ENCODE measurements at places on chromosomes 6 and 20. TPM values are rescaled to one million over a fixed set of nuclear protein-coding genes. Genes with fewer than 3 reads are reported as not detected.

- DNase-seq: peak; percentile 7
Observed at GRCh38 chr6:163554663-163555062, 140.1 kb downstream of the QKI start.

GRCh38 chr6:132190815-132191175 is 210.5 kb downstream of the MOXD1 start:
- DNase-seq: peak; percentile 19

FKBP1C gene
- 0.41 TPM for total RNA-seq

DNA sequence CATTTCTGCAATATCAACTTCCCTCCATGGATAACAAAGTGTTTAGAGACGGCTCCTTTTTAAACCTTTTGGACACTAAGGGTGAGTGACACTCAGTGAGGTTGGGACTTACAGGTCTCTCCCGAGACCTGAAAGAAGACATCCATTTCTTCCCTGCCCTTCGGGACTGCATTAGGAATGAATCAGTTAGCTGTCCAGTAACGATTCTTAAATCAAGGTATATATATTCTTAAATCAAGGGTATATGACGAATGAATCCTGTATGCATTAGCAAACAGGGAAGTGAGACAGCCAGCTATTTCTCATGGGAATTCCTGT is 52.9 kb downstream of the EDN1 start:
- DNase-seq: no peak
